ENCODE measurements at places on chromosomes 4 and X.

GRCh38 chrX:66049056-66049455 lies 9.2 kb upstream of the VSIG4 start:
- DNase-seq = no peak

DNA sequence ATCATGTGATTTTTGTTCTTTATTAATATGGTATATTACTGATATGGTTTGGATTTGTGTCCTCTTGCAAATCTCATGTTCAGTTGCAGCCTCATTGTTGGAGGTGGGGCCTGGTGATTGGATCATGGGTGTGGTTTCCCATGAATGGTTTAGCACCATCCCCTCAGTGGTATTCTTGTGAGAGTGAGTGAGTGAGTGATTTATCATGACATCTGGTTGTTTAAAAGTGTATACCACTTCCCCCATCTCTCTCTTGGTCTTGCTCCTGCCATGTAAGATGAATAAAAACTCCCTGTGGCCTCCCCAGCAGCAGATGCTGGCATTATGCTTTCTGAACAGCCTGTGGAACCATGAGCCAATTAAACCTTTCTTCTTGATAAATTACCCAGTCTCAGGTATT lies 111.5 kb downstream of the TAB3 start:
- no peak for DNase-seq

DNA sequence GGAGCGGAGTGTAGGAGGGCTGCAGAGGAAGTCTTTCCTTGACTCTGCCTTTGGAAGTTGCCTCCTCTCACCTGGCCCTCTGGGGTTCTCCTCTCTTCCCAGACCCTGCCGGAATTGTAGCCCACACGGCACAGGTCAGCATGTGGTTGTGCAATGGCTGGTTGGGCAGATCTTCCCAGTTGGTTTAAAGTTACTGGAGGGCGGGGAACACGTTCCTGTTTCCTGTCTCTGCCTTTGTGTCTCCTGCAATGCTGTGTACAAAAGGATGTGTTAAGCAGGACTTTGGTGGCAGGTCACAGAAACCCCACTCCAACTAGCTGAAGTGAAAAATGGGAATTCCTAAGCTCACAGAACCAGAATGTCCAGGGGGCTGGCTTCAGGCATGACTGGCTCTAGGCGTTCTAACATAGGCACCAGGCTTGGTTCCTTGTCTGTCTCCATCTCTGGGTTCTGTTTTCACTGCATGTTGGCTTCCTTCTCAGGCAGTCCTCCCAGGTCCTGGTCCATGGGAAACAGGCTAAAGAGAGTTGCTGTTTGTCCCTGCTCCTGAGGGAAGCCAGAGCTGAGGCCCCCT lies 19.9 kb downstream of the SORCS2 start:
- DNase-seq = no peak

DNA sequence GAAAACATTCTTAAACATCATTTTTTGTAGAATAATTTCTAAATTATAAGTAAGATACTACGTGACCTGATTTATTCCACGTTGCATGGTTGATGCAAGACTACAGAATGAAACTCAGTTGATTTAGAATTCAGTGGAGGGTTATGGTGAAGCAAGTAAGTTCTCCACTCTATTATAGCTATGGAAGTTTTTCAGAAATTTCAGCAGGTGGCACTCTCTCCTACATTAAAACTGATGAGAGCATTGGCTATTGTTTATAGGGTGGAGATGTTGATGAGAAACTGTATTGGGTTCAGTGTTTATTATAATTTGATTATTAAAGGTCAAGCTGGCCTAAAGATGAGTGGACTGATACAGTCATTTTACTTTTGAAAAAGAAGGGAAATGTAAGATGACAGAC lies 88.0 kb downstream of the FNIP2 start:
- no peak for DNase-seq

DNA sequence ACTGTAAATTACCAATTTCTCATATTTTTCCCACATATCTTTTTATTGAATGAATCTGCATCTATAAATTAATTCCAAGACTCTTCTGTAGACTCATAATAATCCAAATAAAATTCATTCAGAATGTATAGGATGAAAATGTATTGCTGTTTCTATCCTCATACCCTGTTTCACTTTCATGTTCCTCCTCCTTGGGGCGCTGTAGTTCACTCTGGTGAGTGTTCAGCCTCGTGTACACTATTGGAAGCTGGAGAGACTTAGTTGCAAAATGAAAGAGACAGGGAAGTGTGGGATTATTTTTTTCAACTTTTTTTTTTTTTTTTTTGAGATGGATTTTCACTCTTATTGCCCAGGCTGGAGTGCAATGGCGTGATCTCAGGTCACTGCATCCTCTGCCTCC lies 296.1 kb downstream of the TLL1 start:
- DNase-seq = no peak

GRCh38 chr4:15656038-15656470 lies 897 bp upstream of the FBXL5 start:
- DNase-seq = no peak

DNA sequence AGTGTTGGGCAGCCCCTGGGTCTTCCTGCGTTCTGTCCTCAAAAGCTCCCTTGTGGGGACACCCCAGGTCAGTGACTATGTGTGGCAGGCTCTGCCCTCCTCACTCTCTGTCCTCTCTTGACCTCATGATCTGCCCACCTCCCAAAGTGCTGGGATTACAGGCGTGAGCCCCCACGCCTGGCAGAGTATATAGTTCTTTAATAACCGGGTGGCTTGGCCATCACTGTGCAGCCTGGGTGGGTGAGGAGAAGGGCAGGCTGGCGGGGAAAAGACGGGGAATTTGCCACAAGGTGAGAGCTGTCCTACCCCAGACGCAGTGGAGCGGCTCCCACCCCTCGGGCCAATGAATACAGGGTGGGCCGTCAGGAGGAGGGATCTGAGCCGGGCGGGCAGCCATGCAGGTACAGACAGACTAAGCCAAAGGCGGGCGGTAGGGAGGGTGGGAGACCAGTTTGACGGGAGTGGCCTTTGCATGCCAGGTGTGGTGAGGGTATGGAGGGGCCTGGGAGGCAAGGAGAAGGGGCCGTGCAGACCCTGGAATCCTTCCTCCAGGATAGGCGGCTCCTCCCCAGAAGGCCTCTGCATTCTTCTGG lies 2.5 kb downstream of the SH3BP2 start:
- DNase-seq = no peak

DNA sequence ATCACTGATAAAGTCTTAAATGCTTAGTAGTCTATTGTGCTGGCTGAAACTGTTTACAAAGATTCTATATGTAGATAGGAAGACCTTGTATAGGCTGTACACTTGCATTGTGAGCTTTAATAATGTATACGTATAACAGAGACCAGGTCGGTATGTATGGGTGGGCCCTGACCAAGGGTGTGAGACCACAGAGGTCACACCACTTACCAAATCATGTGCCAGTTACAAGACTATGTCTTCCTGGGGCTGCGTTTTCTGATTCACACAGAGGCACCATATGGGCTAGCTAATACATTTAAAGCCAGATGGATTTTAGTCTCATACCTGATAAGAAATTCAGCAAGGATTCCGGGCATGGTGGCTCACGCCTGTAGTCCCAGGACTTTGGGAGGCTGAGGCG lies 8.8 kb downstream of the DIAPH2 start:
- no peak for DNase-seq

DNA sequence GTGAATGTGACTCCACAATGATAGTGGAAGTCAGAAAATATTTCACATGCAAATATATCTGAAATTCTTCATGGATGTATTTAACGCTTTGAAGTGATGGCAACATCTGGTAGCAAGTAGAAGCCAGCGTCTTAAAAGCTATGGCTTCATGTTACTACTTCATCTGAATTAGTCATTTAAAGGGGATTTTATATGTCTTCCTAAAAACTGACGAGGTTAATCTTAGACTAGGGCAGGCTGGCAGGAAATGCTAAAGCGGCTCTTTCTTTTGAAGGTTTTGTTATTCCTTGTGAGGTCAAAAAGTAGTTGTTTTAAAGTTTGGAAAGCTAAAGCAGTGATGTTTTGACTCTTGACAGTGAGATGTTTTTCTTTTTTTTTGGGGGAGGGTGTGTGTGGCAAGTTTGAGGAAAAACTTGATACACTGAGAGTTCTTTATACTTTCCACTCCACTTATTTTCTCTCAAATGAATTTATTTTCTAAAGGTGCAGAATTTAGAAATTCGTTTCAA lies 22.6 kb downstream of the PLS3 start:
- DNase-seq = no peak

DNA sequence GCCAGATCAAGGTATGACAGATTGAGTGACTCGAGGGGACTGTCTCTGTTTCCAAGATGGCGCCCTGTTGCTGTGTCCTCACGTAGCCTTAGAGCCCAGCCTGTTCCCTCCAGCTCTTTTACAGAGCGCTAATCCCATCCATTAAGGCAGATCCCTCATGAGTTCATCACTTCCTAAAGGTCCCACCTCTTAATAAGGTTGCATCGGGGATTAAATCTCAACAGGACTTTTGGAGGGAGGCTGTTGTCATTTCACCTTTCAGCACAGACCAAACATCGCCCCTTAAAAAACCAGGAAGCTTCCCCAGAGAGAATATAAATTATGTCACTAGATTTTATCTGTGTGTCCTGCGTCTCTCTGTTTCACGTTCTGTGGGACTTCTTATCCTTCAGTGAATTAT lies 32.6 kb upstream of the DHRSX start:
- DNase-seq = no peak

- DNase-seq = no peak
Measured at GRCh38 chr4:146900295-146900694, 45.4 kb downstream of the TTC29 start.

- DNase-seq = no peak
Measured at GRCh38 chrX:71671043-71671780, 3.9 kb downstream of the LOC101059915 start.

- DNase-seq = no peak
Measured at GRCh38 chrX:10608099-10608498, 12.3 kb downstream of the MID1 start.

- no peak for DNase-seq
Measured at GRCh38 chrX:155048977-155049619, 21.8 kb downstream of the CMC4 start.

GRCh38 chr4:17058916-17059741 lies 160.7 kb upstream of the LDB2 start:
- DNase-seq = no peak

DNA sequence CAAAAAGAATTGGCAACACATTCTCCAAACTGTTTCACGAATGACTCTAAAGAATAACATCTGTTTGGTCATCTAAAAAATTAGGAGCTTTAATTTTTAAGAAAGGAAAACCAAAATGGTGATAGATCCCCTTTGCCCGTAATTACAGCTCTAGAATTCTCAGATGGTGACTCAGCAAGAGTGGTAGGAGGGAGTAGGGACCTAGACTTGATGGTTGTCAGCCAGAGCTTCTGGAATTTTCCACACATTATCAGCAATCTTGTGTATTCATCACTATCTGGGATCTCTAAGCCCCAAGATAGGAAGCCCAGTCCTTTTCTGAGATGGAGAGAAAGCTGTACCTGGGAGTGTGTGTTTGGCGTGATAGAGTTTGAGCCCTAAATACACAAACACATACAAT lies 103.9 kb upstream of the RAB40AL start:
- DNase-seq = no peak

DNA sequence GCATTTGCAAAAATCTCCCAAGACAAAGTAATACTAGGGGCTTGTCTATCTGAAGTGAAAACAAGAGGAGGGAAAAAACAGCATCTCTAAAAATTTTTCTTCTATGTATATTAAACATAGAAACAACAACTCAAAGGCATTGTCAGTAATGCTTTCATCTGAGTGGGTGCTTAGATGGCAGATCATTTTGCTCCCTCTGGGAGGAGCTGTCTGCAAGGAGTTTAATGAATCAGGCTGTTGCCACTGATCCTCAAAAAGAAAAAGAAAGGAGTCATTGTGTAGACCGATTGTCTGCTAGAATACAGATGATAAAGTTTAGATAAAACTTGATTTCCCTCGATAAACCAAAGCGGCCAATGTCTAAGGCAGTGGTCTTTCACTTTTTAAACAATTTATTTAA lies 49.7 kb upstream of the KLHL8 start:
- DNase-seq = no peak

- DNase-seq = no peak
Measured at GRCh38 chrX:11374570-11374969, 81.4 kb downstream of the AMELX start.

- no peak for DNase-seq
Measured at GRCh38 chrX:39595977-39596376, 501.8 kb downstream of the BCOR start.

DNA sequence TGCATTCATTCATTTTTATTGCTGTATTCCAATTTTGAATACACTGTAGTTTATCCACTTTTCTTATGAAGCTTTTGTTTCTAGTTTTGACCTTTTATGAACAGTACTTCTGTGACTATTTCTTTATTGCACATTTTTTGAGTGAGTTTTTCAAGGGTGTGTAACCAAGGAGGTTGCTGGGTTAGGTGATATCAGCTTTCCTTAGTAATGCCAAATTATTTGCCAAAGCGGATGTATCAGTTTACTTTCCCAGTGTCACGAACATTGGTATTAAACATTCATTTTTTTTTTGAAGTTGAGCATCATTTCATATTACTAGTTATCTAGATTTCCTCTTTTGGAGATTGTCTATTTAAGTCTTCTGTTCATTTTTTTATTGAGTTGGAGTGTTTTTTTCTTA lies 32.9 kb downstream of the STIM2 start:
- no peak for DNase-seq

DNA sequence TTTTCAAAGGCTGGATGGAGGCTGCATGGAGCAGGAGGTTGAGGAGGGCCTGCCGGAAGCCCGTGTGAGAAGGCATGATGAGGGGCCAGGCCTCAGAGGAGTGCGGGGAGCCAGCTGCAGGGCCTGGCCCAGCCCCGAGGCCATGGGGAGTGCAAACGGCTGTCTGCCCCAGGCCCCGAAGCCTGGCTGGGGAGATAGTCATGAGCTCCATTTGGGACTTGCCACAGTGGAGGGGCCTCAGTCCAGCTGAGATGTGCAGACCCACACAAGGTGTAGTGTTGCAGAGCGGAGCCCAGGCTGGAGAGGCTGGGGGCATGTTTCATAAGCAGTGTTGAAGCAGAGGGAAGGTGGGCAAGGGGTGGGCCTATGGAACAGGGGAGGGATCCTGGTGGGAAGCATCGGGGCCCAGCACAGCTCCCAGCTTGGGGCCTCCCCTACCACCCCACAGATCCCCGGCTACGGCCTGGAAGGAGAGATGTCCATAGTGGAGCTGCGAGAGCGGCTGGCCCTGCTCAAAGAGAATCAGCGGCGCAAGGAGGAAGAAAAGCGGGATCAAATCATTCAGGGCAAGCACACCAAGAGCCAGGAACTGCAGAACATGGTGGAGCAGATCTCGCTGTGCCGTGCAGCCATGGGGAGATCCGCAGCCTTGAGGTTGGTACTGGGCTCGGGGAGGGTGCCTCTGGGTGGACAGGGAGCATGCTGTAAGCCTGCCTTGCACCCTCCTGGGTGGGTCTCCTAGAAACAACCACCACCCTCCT lies 9.1 kb upstream of the RNF4 start:
- DNase-seq = no peak

DNA sequence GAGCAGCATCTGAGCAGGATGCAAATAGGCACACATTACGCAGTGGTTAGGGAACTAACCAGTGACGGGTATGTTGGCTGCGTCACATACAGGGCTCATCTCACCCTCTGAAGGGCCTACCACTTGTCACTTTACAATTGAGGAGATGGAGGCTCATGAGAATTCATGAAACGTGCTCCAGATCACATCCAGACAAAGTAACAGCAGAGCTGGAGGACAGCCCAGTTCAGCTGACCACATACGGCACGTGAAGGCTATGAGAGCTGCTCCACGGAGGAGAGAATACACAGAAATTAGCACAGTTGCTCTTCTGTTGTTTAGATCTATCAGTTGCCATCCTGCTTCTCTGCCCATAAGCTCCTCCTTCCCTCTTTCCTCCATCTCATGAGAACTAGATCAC lies 78.4 kb downstream of the FAM9B start:
- DNase-seq = no peak

- DNase-seq = no peak
Measured at GRCh38 chr4:98639523-98639922, 18.9 kb downstream of the TSPAN5 start.
